Naive thymus-derived CD8-positive, alpha-beta T cell (primary cell): ENCODE measurements at places on chromosomes 7 and 10. TPM values are rescaled to one million over a fixed set of nuclear protein-coding genes. Genes with fewer than 3 reads are reported as not detected.

Gene NEURL1
- total RNA-seq, result 1.3 TPM

Gene ADAM12
- total RNA-seq, result 0.49 TPM

Gene ZNF277
- total RNA-seq, result 40.0 TPM

Gene PKD2L1
- not detected for total RNA-seq

Gene ATRNL1
- not detected for total RNA-seq

Gene SUN3
- total RNA-seq, result not detected

- DNase-seq, result peak; percentile 37
Measured at GRCh38 chr10:102660888-102661657, 16.8 kb downstream of the TRIM8 start.

DNA sequence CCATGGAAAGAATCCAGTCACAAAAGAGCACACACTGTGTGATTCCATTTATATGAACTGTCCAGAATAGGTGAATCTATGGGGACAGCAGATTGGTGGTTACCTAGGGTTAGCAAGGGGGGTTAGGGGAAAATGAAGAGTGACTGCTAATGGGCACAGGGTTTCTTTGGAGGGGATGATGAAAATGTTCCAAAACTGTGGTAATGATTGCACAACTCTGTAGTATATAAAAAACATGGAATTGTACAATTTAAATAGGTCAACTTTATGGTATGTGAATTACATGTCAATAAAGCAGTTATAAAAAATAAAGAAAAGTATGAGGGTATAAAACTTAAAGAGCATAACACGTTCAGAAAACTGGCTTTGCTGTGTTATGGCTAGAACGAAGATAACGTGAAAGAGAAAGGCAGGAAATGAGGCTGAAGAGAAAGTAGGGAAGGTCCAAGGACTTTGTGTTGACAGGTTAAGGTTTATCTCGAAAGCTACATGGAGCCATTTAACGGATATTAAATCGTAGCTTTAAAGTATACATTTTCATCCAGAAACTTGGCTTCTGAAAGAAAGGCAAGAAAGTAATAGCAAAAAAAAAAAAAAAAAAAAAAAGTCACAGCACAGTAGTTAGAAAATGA, 26.4 kb upstream of the MSS51 start:
- DNase-seq, result no peak

DNA sequence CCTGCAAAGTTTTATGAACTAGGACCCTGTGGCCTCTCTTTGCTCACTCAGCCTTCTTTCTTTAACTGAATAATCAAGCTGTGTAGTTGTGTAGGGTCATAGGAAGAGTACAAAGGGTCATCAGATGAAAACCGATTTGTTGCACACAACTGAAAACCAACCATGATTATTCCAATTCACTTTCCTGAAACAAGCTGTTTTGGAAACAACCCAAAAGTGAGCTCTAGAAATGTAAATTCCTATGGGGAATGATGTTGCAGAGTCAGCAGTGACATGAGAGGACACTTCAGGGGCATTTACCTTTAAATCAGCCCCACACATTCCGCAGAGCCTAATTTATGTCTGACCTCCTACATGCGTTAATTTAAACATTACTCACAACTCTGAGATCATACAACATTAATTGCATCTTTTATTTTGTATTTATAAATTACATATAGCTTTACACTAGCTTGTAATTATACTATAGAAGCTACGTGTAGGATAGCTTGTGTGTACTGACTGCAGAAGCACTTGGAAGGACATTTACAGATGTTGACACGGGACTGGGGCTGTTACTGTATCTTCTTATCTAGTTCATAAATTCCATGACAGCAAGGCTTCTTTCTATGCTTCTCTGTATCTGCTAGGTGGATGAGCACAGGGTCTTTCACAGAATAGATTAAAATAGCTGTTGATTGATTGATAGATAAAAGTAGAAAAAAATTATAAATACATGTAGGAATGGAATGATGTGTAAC, 139.9 kb upstream of the AKR1E2 start:
- no peak for DNase-seq

GRCh38 chr10:104638861-104639589, 2.1 kb upstream of the SORCS3 start:
- DNase-seq, result no peak

- no peak for DNase-seq
Measured at GRCh38 chr10:119849031-119849789, 23.4 kb downstream of the MCMBP start.

DNA sequence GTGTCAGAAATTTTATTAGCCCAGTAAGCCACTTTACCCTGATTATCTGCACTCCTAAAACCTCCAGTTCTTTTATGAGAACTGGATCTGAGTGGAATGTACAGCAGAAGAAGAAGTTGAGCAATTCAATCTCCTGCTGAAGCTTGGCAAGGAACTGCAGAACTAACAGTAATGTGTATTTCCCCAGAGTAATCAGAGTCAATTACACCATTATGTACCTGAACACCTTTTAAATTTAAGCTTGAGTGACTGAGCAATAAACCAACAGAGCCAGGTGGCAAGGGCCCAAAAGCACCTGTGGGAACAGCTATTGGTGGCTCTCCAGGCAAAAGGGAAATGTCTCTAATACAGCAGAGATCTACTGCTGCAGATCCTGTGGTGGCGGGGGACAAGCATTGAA, 40.1 kb upstream of the AKR1C2 start:
- DNase-seq, result no peak

- DNase-seq, result no peak
Measured at GRCh38 chr7:48875045-48875916, 49.1 kb upstream of the CDC14C start.
